ENCODE measurements at places on chromosomes 6 and 20.

DNA sequence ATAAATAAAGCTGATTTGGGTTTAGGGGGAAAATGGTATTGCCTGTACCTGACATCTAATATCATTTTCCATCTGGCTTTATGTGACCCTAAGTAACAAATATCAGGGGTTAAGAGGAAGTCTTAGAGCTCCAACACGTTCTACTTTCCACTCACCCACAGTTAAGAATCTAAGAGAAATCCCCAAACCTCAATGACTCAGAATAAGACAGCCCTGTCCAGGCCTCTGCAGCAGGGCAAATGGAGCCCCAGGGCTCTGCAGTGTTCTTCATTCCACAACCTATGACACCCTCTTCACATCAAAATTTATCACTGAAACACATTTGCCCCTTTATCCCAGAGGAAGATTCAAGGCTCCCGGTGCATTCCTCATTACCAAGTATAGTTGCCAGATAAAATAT, 20.3 kb upstream of the TENT5A start:
- no peak for DNase-seq

DNA sequence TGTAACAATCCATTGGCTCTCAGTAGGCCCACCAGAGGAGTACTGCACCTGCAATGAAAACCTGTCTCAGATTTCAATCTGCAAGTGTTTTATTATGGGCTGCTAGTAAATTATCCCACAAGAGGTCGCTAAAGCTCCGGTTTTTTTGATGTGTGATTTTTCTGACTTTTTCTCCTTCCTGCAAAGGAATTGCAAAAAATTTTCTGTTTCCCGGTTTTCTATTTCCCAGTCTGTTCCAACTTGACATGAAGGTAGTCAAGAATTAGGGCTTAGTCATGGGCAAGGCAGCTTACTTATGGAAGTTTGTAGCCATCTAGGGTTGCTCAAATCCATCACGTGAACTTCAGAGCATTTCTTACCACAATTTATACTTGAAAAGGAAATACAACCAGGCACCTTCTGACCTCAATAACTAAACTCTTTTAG, 38.5 kb upstream of the AHI1 start:
- DNase-seq, result no peak

DNA sequence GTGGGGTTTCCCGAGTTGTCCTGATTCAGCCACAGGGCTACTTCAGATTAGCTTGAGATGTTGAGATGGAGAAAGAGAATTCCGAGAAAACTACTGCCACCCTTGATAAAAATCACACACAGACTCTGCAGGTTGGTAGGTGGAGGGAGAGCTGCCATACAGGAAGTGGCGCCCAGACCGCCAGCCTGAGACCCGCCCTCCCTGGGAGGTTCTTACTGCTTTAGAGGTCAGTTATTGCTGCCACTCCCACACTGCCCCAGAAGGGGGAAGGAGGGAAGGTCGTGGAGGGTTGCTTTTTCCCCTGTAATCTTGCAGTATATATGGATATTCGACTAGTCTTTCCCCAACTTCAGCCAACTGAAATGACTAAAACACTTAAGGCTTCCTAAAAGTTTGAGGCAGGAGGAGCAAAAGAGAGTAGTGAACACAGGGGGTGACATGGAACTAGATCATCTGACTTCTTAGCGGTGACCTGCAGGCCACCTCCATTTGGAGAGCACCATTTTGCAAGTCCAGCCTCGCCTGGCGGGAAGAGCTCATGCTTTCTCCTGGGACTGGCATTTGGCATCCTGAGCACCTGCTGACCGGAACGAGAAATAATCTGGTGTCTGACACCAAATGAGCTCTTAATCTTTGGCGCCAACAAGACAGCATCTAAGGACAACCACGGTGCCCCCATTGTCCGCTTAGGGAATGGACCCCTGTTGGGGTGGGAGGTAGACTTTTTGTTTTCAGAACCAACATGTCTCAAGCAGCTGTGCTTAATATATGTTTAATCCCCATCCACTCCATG, 35.7 kb upstream of the SLC22A1 start:
- DNase-seq, result no peak

DNA sequence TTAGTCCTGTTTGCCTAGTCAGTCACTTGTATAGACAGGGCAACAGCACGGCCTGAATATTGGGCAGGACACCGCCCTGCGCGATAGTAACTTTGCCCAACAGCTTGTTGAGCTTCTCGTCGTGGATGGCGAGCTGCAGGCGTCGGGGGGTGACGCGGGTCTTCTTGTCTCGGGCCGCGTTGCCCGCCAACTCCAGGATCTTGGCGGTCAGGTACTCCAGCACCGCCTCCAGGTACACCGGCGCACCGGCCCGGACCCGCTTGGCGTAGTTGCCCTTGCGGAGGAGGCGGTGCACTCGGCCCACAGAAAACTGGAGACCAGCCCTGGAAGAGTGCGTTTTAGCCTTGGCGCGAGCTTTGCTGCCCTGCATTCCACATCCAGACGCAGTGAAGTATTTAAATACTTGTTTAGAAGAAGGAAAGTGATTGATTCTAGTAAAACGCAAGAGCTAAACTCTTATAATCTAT, 92.8 kb upstream of the BTN3A2 start:
- no peak for DNase-seq

- no peak for DNase-seq
These were observed 17.6 kb upstream of the SERPINB1 start for GRCh38 chr6:2859185-2859700.

DNA sequence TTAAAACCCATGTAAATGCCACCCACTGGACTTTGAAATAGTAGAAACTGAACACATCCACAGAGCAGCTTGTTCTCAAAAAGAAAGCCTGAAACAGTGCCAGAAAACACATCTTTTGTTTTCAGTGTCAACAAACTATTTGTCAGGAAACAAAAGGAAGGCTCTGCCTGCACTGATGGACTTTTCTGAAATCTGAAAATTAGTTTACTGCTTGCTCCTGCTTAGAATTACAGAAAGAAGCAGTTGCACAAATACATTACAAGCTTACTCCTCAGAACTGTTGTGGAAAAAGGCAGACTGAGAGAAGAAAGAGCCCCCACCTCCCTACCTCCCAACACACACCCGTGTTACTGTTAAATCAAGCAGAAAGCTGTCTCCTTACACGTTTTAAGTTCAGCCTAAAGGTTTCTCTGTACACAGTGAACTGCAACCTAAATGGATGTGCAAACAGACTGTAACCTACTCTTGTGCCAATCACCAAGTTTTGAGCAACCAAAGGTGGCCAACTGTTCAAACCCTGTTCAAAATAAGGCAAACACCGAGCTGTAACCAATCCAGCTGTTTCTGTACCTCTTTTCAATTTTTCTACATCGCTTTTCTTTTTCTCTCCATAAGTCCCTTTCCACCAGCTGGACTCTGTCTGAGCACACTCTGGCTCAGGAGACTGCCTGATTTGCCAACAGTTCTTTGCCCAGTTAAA, 43.7 kb downstream of the FRK start:
- no peak for DNase-seq

DNA sequence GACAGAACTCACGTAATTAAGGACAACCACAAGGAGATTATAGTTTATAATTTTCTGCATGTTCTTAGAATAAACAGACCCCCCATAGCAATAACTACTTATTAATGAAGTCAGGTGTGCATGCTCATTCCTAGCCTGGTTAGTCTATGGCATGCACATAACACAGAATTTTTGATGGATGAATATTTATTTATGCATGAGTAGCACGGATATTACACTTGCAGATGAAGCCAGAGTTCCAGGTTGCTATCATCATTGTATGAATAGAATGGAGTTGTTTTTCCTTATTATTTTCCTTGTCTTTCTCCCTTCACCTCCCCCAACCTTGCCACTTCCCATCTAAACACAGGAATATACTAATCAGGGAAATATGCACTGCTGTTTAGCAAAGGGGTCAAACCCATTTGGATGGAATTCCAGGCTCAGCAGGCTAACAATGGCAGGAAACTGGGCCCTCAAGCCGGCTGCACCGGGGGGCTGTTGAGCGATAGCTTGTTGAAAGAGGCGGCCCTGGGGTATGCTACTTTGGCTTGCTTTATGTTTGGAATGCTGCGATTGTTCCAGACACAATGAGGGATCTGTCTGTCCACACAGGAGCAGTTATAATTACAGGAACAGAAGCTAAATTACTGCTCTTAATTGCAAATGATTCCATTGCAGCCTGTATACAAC, 112.6 kb downstream of the TMEM170B start:
- no peak for DNase-seq

GRCh38 chr20:47810721-47811347, 25.6 kb upstream of the SULF2 start:
- DNase-seq, result no peak

- no peak for DNase-seq
These were observed 19.9 kb upstream of the PHACTR3 start for GRCh38 chr20:59584278-59584925.

DNA sequence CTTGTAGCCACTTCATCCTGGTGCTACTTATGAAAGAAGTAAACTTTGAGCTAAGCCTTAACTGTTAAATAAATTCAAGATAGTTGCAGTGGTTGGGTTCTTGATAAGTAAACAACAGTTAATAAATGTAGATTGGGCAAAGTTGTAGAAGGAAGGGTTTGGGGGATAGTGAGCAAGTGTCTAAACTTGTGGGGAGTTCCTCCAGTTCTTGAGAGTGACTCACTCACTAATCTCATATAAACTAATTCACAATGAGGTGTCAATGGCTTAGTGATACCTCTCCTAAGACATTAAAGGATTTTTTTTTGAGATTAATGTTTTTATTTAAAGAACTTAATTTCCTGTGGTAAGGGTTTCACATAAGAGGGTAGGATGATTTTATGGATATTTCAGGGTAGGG, 507.4 kb downstream of the BMP2 start:
- DNase-seq, result no peak

- DNase-seq, result no peak
These were observed 157.2 kb upstream of the AFDN start for GRCh38 chr6:167669553-167669849.
